ENCODE measurements at places on chromosomes 1 and 21.

DNA sequence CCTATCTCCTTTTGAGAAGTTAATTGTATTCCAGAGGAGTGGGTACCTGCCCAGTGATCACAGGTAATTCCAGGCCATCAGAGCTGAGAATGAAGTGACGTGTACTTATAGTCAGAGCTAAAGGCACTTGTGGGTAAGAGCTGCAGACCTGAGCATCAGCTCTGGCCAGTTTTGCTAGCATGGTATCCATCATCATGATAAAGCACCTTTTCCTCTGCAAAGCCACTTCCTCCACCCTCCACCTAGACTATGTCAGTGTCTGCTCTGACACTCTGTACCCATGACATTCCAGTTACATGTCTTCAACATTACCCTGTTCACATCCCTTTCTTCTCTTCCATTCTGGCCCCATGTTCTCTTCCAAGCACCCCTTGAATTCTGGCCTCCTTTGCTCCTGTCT, 157.3 kb downstream of the GRIK3 start:
- DNase-seq: no peak

- no peak for DNase-seq
Observed at GRCh38 chr1:169184812-169185211, 78.3 kb downstream of the ATP1B1 start.

GRCh38 chr21:28639737-28640136, 352.9 kb downstream of the LTN1 start:
- DNase-seq: no peak

DNA sequence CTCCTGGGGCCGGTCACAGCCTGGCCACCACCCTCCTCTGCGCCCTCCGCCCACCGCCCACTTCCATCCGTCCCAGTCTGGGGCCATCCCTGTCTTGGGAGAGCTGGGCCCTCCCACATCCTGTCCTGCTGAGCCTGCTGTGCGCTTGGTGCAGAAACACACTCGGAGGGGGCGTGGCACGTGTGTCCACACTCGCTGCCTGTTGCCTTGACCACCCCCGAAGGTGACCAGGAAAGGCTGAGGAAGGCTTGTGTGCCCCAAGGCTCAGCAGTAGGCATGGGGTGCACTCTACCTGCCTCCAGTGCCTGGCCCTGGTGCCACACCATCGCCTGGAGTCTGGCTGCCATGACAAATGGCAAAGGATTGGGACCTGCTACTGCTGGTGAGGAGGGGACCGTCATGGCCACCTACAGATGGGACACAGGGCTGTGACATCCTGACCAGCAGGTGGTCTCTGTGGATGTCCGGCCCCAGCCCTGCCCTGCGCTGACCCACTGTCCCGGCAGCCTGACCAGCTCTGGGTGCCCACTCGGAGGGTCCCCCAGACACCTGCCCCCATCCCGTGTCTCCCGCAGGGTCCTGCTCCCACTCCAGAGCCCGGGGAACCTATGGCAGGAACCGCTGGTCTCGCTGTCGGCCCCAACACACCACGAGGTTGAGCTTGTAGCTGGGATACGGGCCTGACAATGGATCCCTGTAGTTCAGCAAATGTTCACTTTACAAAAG, 23.2 kb upstream of the PTTG1IP start:
- no peak for DNase-seq

DNA sequence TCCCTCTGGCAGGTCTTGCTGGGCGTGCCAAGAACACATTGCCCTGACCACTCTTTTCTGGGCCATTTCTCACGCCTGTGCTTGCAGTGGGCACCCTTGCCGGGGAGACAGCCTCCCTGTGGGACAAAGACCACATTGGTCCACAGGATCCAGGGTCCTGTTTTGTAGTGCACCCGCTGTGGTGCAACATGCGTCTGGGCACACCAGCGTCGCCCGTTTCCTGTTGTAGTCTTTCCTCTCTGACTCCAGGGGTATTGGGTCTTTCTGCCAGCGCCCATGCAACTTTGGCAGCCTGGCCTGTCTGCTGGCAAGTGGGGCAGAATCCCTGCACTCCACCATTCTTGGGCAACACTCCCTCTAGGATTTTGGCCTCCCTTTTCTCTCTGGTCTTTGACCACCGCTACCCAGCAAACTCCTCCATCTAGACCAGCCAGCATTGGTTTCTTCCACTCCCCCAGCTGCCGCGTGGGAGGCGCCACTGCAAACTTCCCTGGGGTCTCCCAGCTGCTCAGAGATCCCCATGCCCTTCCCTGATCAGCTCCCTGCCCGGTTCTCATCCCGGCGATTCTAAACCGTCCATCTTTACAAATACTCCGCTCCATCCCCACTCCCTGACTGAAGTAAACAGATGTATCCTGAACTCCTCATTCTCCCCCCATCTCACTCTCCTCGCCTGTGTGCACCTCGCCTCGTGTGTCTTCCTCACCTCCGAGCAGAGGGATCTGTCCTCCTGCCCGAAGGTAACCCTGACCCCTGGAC, 1.2 kb upstream of the TPRG1L start:
- no peak for DNase-seq

GRCh38 chr1:99717005-99717404, 49.4 kb downstream of the FRRS1 start:
- no peak for DNase-seq

- DNase-seq: no peak
Observed at GRCh38 chr1:79422726-79423125, 416.2 kb upstream of the ADGRL4 start.

- DNase-seq: no peak
Observed at GRCh38 chr1:65734979-65735378, 57.7 kb upstream of the PDE4B start.

GRCh38 chr1:211637066-211637465, 38.4 kb downstream of the NEK2 start:
- DNase-seq: no peak

DNA sequence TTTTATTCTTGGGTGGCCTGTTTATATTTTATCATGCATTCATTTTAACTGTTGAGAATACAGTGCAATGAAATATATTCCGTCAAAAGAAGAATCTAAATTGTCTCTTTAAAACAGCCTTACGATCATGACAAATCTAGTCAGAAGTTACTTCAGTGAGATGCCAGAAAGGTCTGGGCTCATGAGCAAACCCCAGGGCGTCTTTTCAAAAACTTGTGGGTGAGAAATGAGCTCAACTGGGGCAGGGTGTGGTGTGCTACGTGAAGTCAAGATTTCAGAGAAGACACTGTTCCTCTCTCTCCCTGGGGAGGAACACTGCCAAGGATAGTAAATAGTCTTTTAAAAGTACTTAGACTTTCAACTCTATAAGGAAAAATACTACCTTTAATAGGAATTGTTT, 13.4 kb upstream of the UAP1 start:
- DNase-seq: no peak

DNA sequence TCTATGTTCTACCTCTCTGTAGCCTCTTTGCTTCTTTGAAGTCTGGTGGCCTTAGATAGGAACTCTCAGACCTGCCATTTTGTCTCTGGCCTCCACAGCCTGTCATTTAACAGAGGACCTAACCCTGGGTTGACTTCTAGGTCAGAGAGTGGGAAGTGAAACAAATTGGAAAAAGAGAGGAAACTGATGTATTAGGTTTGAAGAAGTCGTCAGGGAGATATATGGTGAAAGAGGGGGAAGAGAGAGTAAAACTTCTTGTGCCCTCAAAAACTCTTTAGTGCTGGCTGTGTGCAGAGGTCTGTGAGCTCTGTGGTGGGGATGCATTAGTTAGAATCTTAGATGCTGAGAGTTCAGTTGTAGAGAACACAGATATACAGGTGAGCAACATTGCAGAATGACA, 30.2 kb upstream of the CD1D start:
- DNase-seq: no peak

GRCh38 chr1:115164940-115165705, 75.8 kb upstream of the TSPAN2 start:
- DNase-seq: no peak

GRCh38 chr1:12275370-12275769, 45.5 kb downstream of the VPS13D start:
- no peak for DNase-seq

GRCh38 chr1:78408192-78408591, 82.6 kb upstream of the PTGFR start:
- no peak for DNase-seq

GRCh38 chr1:41542196-41542930, 57.9 kb upstream of the EDN2 start:
- no peak for DNase-seq

Measured in ureter (tissue), 1 donor.